H9 (cell line): ENCODE measurements at places on chromosomes 3 and 15. TPM values are rescaled to one million over a fixed set of nuclear protein-coding genes. Genes with fewer than 3 reads are reported as not detected.

FBLN2 gene
- total RNA-seq = 9.8 and 11.8 TPM in 2 replicates

GRCh38 chr3:122560680-122561079 is 3.4 kb downstream of the PARP9 start:
- DNase-seq = no peak

DNA sequence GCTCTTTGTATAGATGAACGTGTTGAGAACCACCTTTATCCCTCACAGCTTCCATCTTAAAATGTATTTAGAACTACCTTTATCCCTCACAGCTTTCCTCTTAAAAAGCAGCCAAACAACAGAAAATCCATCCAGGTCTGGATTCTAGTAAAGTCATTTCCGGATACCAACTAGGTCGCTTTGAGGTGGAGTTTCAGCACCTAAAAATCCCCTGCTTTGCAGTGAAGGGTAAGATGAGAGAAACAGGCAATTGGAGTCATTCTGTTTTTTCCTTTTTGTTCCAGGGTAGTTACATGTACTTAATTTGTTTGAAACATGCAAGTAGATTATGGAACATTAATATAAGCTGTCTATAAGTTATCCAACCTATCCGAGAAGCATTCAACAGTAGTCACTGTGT is 192.0 kb downstream of the UBE2E2 start:
- DNase-seq = no peak

- no peak for DNase-seq
These were observed 5.0 kb upstream of the LRRFIP2 start for GRCh38 chr3:37179144-37179967.

- no peak for DNase-seq
These were observed 47.4 kb upstream of the VGLL4 start for GRCh38 chr3:11690863-11691766.

DNA sequence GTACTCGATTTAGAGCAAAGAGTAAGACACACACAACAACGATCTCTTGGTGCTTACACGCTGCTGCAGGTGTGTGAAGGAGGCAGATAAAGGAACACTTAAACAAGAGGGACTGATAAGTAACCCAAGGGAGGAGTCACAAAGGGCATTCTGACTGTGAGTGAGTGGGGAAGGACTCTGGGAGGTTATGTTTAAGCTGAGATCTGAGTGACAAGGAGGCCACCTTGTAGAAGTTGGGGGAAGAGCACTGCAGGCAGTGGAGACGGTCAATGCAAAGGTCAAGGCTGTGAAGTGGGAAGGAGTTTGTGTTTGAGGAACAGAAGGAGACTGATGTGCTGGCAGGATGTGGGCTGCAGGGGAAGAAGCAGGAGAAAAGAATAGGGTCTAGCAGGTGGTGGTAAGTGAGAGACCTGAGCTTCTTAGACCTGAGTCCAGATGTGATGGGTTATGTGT is 63.1 kb downstream of the LPP start:
- no peak for DNase-seq
